HL-60 (cell line): ENCODE measurements at places on chromosomes 1 and 21.

- no peak for DNase-seq
Observed at GRCh38 chr21:46151261-46151988, 4.0 kb downstream of the FTCD start.

GRCh38 chr1:198175423-198176170 is 18.8 kb downstream of the NEK7 start:
- no peak for DNase-seq

- DNase-seq, result no peak
Observed at GRCh38 chr1:189275796-189276195, 1201.9 kb downstream of the BRINP3 start.

- DNase-seq, result no peak
Observed at GRCh38 chr21:35042836-35043235, 6.3 kb downstream of the RUNX1 start.

DNA sequence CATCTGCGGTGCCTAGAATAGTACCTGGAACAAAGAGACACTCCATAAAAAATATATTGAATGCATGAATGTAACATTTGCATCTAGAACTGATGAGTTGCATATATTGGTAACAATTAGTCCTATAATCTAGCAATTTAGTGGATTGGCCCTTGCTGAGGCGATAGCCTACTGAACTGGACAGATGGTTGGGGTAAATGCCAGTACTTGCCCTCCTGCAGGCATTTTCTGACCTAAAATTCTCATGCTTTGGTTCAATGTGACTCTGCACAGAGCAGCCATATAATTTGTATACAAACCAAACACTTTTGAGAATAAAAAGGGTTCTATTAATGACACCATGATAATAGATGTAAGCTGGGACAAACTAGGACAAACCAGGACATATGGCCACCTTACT is 313.6 kb downstream of the OLFM3 start:
- no peak for DNase-seq

- no peak for DNase-seq
Observed at GRCh38 chr1:205569411-205570172, 62.2 kb downstream of the ELK4 start.

- no peak for DNase-seq
Observed at GRCh38 chr1:200706111-200706814, 32.4 kb upstream of the CAMSAP2 start.

DNA sequence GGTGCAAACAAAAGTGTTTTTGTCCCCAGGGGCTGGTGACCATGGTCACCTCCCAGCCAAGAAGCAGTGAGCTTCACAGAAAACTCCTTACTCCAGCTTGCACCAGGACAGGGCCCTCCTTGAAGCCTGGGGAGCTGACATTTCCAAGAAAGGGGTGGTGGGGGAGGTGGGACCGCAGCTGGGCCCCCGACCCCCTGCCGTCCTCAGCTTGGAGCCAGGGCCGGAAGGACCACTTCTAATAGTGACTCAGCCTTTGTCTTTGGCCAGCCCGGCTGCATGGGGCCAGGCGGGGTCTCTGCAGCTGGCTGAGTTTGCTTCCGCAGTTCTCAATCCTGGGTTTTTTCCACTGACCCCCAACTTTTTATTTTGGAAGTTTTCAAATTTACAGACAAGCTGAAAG is 136.5 kb upstream of the POU3F1 start:
- DNase-seq, result no peak

DNA sequence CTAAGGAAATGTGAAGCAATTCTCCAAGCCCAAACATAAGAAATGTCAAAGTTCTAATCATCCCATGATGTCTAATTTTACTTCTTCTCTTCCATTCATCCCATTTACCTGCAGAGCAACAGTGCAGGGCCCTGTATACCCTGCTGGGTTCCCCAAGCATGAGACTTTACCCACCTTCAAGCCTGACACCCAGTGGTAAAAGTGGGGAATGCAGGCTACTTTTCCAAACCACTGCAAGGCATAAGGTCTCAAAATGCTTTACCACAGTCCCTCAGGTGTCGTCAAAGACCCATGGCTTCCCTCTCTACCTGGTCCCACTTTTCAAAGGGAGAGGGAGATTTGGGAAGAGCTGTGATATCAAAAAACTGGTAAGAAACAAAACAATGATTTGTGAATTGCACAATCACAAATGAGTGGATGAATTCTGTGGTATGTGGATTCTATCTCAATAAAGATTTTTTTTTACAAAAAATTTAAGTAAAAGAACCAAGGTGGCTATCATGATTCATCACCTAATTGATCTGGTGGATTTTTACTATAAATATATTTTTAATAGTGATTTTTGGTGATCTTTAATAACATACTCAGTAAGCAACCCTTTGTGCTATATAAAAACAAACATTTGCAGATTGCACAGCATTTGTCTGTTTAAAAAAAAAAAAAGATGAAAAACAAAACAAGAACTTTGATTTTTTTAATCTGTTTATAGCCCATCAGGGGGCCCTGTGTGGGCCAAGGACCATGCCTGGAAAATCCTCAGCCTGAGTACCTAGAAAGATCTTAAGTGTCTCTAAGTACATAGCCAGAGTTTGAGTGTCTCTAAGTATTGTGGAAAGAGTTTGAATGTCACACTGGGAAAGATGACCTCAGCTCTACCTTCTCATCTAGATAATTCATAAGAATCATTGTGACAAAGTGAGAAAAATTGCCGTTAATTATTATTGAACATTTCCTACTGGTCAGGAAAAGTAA is 73.1 kb upstream of the GJB5 start:
- peak; percentile 11 for DNase-seq

- DNase-seq, result no peak
Observed at GRCh38 chr1:3322450-3323020, 131.9 kb upstream of the ARHGEF16 start.

DNA sequence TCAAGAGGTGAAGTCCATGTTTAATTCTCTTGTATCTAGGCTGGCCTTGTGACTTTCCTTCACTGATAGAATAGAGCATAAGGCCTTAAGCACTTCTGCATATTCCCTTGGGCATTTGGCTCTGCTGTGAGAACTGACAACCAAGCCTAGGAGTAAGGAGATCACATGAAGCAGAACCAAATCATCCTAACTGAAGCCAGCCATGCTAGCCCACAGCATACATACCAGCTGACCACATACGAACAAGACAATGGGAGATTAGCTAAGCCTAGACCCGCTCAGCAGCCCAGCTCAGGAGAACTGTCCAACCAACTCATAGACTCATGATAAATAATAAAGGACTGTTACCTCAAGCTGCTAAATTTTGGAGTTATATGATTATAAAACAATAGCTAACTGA is 114.6 kb upstream of the NEK7 start:
- no peak for DNase-seq

DNA sequence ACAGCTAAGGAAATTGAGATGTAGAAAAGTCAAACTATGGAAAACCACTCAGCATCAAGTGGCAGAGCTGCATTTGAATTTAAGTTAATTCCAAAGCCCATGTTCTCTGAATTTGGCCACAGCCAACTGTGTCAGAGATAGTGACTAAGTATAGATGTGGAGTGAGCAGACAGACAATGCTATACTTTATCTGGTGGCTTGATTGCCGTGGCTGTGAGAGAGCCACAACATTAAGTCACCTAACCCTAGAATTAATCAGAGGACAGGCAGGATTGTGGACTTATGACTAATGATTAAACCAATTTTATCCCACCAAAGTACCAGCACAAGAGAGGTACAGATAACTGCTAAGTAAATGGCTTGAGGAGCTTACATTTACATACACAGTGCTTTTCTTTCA is 209.8 kb downstream of the TPR start:
- DNase-seq, result no peak

DNA sequence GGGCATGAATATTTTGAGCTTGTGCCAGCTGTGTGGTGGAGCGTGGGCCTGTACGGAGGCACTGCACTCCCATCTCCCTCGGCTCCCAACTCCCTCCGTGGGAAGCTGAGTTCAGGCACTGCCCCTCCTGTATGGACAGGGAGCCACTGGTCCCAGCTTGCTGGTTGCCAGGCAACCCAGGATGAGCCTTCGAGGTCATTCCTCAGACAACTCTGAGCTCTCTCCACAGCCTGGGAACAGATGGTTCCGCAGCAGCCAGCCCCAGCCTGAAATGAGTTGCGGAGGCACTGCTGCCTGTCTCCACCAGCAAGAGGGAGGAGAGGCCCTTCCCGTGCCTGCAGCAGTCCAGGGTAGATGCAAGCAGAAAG is 58.4 kb upstream of the TENT5B start:
- no peak for DNase-seq

GRCh38 chr1:58466630-58467241 is 79.8 kb downstream of the OMA1 start:
- no peak for DNase-seq

DNA sequence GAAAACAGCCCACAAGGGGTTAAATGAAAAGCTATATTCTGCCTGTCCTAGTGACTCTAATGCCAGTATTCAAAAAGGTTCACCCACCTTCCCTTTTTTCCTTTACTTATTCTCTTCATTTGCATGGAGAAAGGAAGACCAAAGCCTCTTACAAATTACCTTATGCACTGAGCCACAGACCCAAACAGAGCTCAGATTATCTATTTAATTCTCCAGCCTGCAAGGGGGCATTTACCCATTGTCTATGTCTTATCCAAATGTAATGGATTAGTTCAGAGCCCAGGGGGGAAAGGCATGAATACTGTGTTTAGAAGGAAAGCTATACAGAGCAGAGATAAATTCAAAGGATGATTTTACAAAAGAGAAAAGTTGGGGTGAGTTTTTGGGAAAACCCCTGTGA is 388.5 kb downstream of the OMA1 start:
- DNase-seq, result no peak

DNA sequence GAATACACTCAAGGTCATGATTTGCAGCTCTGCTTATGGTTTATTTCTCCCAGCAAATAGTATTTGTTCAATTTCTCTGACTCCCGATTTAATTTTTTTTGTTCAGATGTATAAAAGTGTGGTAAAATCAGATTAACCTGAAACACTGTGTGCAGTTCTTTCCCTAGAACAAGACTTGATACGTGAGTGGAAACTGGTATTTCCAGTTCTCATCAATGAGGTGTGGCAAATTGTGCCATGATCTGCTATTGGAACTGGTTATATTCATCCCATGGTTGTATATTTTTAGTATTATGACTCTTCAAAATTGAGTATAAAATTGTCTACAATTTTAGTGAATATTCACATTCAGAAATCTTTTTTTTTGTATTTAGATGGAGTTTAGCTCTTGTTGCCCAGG is 76.8 kb upstream of the IVNS1ABP start:
- DNase-seq, result no peak

GRCh38 chr1:151832318-151832980 is 847 bp upstream of the RORC start:
- DNase-seq, result no peak

- DNase-seq, result no peak
Observed at GRCh38 chr1:97461782-97462181, 459.1 kb downstream of the DPYD start.

- DNase-seq, result no peak
Observed at GRCh38 chr1:38814984-38815464, 44.5 kb downstream of the RRAGC start.

GRCh38 chr1:179742291-179742690 is 800 bp upstream of the FAM163A start:
- DNase-seq, result no peak

GRCh38 chr21:41585199-41585994 is 77.4 kb upstream of the TMPRSS2 start:
- no peak for DNase-seq

DNA sequence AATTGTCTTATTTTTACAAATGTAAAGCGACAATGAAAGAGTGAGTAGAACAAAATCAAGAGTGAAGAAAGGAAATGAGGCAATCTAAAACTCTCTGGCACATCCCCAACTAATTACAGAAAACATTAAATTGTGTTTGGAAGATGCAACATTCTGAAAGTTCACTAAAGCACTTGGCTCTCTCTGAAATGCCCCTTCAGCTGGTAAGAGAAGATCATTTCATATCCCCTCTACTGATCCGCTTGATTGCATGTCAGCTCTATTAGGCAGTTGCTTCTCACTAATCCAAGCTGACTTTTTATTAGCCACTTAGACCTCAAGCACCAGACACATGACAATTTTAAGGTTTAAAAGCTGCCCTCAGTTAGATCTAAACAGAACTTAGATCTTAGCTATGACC is 262.8 kb upstream of the PRMT6 start:
- DNase-seq, result no peak

GRCh38 chr21:35035116-35035515 is 14.0 kb downstream of the RUNX1 start:
- no peak for DNase-seq

DNA sequence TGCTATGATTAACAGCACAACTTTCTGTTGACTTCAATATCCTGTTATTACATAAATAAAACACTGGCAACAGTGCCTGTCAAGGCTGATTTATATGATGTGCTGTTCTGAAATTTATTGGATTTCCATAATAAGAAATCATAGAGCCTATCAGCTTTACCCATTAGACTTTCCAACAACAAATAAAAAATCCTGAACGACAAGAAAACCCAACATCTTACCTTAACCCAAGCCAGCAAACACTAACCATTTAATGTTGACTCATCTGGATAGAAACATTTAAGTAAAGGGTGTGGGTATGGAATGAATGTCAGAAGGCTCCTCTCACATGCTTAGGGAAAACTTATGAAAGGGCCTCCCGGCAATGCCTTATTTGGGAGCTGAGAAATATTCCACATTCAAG is 165.1 kb downstream of the SLC45A1 start:
- DNase-seq, result no peak

DNA sequence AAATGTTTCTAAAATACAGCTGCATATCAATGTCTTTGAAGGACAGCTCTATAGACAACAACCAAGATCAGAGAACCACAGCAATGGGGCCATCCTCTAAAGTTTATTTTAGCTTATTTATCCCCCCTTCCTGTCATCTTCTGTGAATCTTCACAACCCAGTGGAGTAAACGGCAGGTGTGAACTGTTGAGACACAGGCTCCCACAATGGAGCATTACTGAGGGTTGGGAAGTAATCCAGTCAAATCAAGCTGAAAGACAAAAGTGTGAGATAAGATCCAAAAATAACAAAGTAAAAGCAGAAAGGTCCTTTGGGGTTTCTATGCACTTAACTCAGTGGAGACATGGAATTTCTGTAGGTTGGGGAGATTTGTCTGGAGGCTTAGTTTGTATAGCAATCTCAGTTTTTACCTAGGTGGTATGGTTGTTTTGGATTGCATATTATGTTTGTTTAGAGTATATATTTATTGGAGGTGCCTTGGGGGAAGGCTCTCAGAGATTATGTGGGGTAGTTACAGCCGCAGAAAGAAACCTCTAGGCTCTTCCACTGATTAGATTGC is 286.9 kb upstream of the ADGRL2 start:
- DNase-seq, result no peak
